ENCODE measurements at places on chromosomes 16 and 17. TPM values are rescaled to one million over a fixed set of nuclear protein-coding genes. Genes with fewer than 3 reads are reported as not detected.
A peak's percentile ranks its signal among the peaks of the same experiment; 100 is the strongest.

DNA sequence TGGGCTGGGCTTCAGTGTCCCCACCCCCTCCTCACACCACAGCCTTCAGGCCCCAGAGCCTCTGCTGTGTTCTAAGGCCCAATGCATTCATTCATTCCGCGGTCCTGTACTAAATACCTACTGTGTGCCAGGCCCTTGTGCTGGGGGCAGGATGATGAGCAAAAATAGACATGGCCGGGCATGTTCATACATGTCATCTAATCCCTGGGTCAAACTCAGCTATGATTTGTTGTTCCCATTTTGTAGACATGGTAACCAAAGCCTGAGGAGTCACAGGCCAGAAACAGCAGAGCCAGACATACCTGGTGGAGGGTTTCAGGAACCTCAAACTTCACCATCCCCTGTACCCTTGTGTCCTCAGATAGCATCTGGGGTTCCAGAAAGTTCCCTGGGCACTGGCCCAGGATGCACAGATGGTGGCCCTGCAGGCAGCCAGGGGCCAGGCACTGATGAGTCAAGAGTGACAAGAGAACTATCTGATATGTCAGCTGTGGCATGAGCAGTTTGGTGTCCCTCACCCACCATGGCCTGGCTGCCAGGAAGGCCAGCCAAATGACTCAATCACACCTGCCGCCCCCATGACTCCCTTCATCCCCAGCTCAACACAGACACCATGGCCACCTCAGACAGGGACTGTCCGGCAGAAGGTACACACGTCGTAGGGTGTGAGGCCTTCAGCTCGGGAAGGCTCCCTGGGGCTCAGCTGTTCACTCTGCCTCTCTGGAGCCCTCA is 2.7 kb upstream of the RRAD start:
- peak overlapping the region; percentile 25 for H3K4me3 ChIP-seq
- peak; percentile 67 for ATAC-seq
- peaks cover 32% of the 10 kb centered on the region for H3K36me3 ChIP-seq
- peak overlapping the region; percentile 84 for H3K27ac ChIP-seq
- H3K4me1 ChIP-seq: peaks cover 16% of the 10 kb centered on the region

DNA sequence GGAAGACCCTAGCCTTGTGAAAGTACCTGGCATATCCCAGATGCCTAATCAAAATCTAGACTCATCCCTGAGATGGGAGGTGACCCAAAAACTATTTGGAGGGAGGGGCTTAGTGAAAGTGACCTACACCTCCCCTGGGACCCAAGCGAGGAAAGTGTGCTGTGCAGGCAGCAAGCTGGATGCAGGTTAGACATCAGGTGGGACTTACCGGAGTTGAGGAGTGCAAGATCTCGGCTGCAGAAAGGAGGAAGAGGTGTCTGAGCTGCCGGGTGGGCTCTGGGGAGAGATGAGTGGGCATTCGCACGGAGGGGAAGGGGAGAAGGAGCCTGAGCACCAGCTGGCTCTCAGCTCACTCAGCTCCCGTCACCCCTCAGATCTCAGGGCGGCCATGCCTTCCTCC is 10.3 kb upstream of the SBK1 start:
- H3K36me3 ChIP-seq: no peaks in the 10 kb centered on the region
- no peak for ATAC-seq

- no peaks in the 10 kb centered on the region for H3K36me3 ChIP-seq
- H3K4me3 ChIP-seq: no peak overlapping the region
- ATAC-seq: no peak
- H3K27ac ChIP-seq: no peak overlapping the region
Measured at GRCh38 chr16:5653789-5654188, 556.2 kb upstream of the EEF2KMT start.

GRCh38 chr17:17836818-17837379 is at the start of gene SREBF1:
SREBF1 (minus strand) TSS chr17:17836986; CDS start chr17:17836817, 169 bp downstream.
- peak within 1 kb of the TSS; percentile 91 for H3K4me3 ChIP-seq
- H3K4me1 ChIP-seq: peaks cover 27% of the 10 kb centered on the region
- H3K36me3 ChIP-seq: peaks cover 36% of the 10 kb centered on the region
- H3K27me3 ChIP-seq: no peaks in the 10 kb centered on the region

- ATAC-seq: peak; percentile 25
- H3K36me3 ChIP-seq: no peaks in the 10 kb centered on the region
- H3K27me3 ChIP-seq: peaks cover 21% of the 10 kb centered on the region
- H3K4me1 ChIP-seq: peaks cover 5% of the 10 kb centered on the region
- peak overlapping the region; percentile 84 for H3K4me3 ChIP-seq
Measured at GRCh38 chr17:48037838-48038323, 284 bp upstream of the COPZ2 start.

GRCh38 chr17:70295731-70296130 is 126.4 kb downstream of the KCNJ2 start:
- no peak overlapping the region for H3K27ac ChIP-seq
- no peaks in the 10 kb centered on the region for H3K27me3 ChIP-seq
- peaks cover 7% of the 10 kb centered on the region for H3K4me1 ChIP-seq
- ATAC-seq: no peak
- no peaks in the 10 kb centered on the region for H3K36me3 ChIP-seq

DNA sequence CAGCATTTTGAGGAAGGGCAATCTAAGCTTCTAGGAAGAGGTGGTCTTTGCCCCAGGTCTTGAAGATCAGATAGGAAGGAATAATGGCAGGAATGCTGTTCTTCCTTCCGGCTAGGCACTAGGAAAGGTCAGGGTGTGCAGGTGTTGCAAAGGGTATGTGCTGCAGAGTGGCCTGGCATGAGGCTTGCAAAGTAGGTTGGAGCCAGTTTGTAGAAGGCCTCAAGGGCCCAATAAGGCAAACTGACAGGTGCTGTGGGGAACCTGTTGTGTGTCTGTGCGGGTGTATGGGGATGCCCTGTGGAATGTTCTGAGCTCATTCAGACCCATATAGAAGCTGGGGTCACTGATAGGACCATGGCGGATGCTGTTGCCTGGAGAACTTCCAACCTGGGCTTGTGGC is 12.7 kb downstream of the MSI2 start:
- H3K27ac ChIP-seq: no peak overlapping the region
- H3K4me3 ChIP-seq: no peak overlapping the region
- no peak for ATAC-seq
- no peaks in the 10 kb centered on the region for H3K27me3 ChIP-seq

The TBC1D3I gene
- 1.8 TPM for total RNA-seq

GRCh38 chr17:77490361-77491183 is 349.8 kb downstream of the SEC14L1 start:
- peaks cover 93% of the 10 kb centered on the region for H3K36me3 ChIP-seq
- H3K4me1 ChIP-seq: peaks cover 6% of the 10 kb centered on the region
- H3K27ac ChIP-seq: no peak overlapping the region
- no peak overlapping the region for H3K4me3 ChIP-seq

- H3K36me3 ChIP-seq: no peaks in the 10 kb centered on the region
- peaks cover 10% of the 10 kb centered on the region for H3K27me3 ChIP-seq
- ATAC-seq: no peak
- H3K27ac ChIP-seq: no peak overlapping the region
- H3K4me1 ChIP-seq: no peaks in the 10 kb centered on the region
Measured at GRCh38 chr16:54722210-54722676, 208.4 kb upstream of the IRX5 start.

The DNAH2 gene
- 0.06 TPM for total RNA-seq

- peak; percentile 85 for ATAC-seq
- peaks cover 6% of the 10 kb centered on the region for H3K4me1 ChIP-seq
Measured at GRCh38 chr17:44981221-44981968, 13.3 kb upstream of the C1QL1 start.

The KRT33A gene
- not detected for total RNA-seq

- no peak overlapping the region for H3K4me3 ChIP-seq
- no peak for ATAC-seq
- no peaks in the 10 kb centered on the region for H3K4me1 ChIP-seq
- H3K27me3 ChIP-seq: no peaks in the 10 kb centered on the region
- H3K27ac ChIP-seq: no peak overlapping the region
- no peaks in the 10 kb centered on the region for H3K36me3 ChIP-seq
Measured at GRCh38 chr17:77354670-77355455, 214.1 kb downstream of the SEC14L1 start.

GRCh38 chr17:312476-313148 is 40.0 kb downstream of the RPH3AL start:
- ATAC-seq: no peak
- no peaks in the 10 kb centered on the region for H3K36me3 ChIP-seq

The ABCC6 gene
- total RNA-seq: 0.24 TPM

- H3K27ac ChIP-seq: no peak overlapping the region
- ATAC-seq: peak; percentile 21
- H3K36me3 ChIP-seq: no peaks in the 10 kb centered on the region
- peaks cover 6% of the 10 kb centered on the region for H3K4me1 ChIP-seq
- H3K27me3 ChIP-seq: no peaks in the 10 kb centered on the region
Measured at GRCh38 chr16:55500530-55501011, 8.3 kb upstream of the LPCAT2 start.

DNA sequence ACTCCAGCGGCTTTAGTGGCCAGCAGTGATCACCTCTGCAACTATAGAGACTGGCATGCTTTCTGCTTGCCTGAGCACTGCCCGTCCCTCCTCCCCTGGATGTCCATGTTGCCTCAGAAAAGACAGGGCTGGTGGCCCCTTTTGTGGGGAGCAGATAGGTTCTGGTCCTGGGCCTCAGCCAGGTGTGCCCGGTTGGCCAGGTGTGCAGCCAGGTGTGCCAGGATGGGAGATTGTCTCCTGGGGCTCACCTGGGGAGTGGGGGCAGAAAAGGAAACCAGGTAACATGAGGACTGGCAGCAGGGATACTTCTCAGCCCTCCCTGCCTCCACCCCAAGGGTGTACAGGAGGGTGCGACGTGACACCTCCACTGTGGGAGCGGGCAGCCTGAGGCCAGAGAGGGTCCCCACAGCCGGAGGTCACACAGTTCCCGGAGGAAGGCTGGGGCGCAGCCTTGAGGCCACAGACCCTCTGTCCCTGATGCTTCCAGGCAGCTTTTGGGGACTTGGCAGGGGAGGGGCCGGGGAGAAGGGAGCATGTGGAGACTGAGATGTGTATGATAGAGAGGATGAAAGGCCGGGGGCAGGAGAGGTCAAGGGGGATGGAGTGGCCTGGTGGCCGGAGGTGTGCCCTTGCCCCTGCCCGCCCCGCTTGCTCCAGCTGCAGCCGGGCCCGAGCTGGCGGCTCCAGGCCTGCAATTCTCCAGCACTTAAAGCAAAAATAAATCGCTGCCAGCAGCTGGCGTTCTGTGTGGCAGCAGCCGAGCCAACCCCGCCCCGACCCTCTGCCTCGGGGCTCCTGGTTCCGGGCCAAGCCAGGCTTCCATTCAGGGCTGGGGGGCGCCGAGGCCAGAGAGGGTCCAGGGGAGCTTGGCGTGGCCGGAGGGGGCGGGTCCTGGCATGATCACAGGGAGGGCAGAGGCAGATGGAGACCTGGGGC is 6.7 kb downstream of the KCNJ12 start:
- no peak for ATAC-seq
- H3K4me3 ChIP-seq: no peak overlapping the region
- no peaks in the 10 kb centered on the region for H3K27me3 ChIP-seq
- H3K27ac ChIP-seq: no peak overlapping the region
- H3K36me3 ChIP-seq: no peaks in the 10 kb centered on the region

GRCh38 chr17:48054238-48055185 is 6.4 kb downstream of the NFE2L1 start:
- peak overlapping the region; percentile 85 for H3K4me3 ChIP-seq
- H3K27ac ChIP-seq: peak overlapping the region; percentile 97
- peaks cover 52% of the 10 kb centered on the region for H3K4me1 ChIP-seq
- peaks cover 94% of the 10 kb centered on the region for H3K36me3 ChIP-seq

DNA sequence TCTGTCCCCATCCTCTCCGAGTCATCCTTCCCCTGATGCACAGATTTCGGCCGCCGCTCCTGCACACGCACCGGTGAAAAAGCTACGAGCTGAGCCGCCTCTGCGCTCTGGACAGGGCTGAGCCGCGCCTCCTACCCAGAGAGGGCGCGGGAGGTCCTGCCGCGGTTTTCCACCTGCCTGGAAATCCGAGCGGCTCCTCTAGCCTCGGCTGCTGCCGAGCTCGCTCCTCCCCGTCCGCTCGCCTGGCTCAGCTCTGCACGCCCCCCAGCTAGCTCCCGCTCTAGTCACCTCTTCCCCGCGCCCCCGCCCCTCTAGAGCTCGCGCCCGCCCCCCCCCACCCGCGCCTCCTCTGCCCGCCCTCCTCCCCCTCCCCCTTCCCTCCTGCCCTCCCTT is 198 bp upstream of the SHISA9 start:
- H3K36me3 ChIP-seq: no peaks in the 10 kb centered on the region
- no peaks in the 10 kb centered on the region for H3K4me1 ChIP-seq
- H3K27me3 ChIP-seq: peaks cover 25% of the 10 kb centered on the region
- H3K27ac ChIP-seq: no peak overlapping the region
- ATAC-seq: no peak

DNA sequence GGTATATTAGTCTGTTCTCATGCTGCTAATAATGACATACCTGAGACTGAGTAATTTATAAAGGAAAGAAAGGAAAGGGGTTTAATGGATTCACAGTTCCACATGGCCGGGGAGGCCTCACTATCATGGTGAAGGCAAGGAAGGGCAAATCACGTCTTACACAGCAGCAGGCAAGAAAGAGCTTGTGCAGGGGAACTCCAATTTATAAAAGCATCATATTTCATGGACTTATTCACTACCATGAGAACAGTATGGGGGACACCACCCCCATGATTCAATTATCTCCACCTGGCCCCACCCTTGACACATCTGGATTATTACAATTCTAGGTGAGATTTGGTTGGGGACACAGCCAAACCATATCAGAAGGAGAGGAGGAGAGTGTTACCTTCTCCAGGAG is 17.7 kb upstream of the XYLT1 start:
- H3K4me1 ChIP-seq: no peaks in the 10 kb centered on the region
- no peak for ATAC-seq
- H3K4me3 ChIP-seq: no peak overlapping the region

The DNAI2 gene
- 1.6 TPM for total RNA-seq

The SLC5A11 gene
- total RNA-seq: not detected

DNA sequence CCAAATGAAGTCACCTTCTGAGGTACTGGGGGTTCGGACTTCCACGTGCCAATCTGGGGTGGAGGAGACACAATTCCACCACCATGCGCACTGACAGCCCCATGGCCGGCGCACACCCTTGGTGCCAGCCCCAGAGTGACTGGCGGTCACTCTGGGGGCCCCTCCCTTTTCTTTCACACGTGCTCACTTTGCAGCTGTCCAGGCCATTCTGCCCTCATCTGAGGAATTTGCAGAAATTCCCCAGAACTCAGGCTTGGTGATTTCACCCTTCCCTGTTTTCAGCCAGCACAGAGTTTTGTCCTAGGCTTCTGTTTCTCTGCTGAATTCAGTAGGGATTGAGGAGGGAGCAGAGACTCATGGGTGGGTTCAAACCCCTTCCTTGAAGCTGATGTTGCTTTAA is 54.8 kb downstream of the CDRT4 start:
- no peaks in the 10 kb centered on the region for H3K36me3 ChIP-seq
- no peaks in the 10 kb centered on the region for H3K27me3 ChIP-seq
- H3K27ac ChIP-seq: no peak overlapping the region
- H3K4me3 ChIP-seq: no peak overlapping the region
- no peaks in the 10 kb centered on the region for H3K4me1 ChIP-seq
